PC-3 (cell line): ENCODE measurements at places on chromosomes 4 and X.
A peak's percentile ranks its signal among the peaks of the same experiment; 100 is the strongest.

DNA sequence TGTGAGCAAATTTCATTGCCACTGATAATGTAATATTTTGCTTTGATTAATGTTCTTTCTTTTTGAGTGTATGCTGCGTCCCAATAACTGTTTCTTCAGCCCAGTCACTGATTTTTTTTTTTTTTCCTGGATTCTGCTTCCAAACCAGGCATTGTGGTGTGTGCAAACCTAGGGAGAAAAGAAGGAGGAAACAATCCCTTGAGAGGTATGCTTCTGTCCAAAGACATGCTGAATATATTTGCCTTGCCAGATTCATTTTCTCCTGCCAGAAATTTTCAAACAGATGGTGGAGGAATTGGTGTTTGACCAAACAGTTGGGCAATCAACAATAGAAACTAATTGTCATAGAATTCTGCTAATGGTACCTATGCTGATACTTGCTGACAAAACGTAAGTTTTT lies 753.6 kb downstream of the RPA4 start:
- no peak for DNase-seq

- DNase-seq: no peak
Measured at GRCh38 chr4:31020363-31020762, 300.2 kb downstream of the PCDH7 start.

GRCh38 chrX:31223817-31224216 lies 152.0 kb upstream of the FTHL17 start:
- no peak for DNase-seq

- no peak for DNase-seq
Measured at GRCh38 chr4:151855747-151856146, 94.9 kb upstream of the GATB start.

GRCh38 chr4:95798003-95798402 lies 41.9 kb upstream of the PDHA2 start:
- DNase-seq: no peak

DNA sequence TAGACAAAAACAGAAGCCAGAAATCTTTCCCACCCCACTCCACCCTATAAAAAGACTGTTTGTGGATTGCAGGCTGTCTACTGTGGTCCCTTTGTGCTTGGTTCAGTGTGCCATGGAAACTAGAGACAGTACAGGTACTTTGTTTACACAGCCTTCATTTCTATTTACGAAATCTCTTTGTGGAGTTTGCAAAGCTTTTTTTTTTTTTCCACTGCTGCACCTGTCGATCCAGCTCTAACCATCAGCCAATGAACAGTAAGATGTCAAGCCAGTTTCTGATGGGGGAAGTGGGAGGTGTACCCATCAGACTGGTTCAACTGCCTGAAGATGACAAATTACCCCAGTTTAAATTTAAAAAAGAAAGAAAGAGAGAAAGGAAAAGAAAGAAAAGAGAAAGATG lies 20.2 kb upstream of the LRBA start:
- peak; percentile 77 for DNase-seq

DNA sequence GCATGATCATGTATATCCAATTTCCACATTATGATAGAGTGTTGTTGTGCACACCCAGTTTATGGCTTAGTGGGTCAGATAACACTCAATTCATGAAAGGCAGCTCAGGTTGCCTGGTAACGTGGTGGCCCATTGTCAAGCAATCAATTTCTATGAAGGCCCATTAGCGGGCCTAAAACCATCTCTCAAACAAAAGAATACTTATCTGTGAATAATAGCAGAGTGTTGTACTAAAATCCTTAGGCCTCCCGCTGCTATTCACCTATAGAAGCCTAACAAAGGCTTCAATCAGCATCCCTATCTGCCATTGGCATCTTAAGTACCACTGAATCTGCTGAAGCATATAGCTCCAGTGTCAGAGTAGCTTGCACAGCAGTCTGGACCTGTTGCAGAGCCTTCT lies 849.6 kb upstream of the POU3F4 start:
- DNase-seq: no peak

GRCh38 chr4:138255917-138256597 lies 13.9 kb upstream of the SLC7A11 start:
- DNase-seq: no peak

DNA sequence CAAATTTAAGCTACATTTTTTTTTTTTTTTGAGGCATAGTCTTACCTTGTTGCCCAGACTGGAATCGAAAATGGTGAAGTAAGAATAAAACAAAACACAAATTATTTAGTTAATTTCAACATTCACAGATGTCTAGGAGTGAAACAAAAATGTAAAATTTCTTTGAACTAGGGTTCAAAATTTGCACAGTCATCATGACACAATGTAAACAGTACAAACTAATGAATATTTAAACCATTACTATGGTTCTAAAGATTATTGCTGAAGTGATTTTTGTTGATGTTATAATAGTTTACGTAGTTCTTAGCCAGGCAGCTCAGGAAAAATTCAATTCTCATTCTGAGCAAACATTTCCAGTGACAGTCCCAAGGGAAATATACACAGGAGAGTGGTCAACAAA lies 633.1 kb downstream of the GRXCR1 start:
- DNase-seq: no peak

DNA sequence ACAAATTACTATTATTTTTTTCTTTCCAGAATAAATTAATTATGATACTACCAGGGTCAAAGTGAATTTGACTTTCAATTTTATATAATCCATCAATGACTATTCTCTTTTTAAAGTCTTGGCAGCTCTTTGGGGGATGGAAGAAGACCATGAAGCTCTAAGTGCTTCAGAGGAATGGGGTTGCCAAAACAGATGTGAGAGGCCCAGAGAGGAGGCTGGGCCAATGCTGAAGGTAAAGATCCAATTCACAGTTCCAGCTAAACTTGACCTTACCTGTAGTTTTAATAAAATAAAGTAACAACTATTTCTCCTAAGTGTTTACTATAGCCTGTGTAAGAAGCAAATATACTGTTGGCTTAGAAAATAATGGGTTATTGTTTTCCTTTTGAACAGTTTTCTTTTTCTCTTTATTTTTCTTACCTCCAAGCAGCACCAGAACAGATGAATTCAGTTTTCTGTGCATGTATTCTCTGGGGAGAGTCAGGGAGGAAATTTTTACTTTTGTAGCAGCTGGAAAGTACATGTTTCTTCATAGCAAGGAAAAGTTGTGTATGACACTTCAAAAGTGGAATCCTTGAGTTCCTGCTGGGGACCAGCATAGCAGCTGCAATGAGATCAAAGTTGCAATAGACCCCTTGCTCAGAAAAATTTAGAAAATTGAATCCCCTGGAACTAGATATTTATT lies 104.9 kb downstream of the CEP44 start:
- no peak for DNase-seq

DNA sequence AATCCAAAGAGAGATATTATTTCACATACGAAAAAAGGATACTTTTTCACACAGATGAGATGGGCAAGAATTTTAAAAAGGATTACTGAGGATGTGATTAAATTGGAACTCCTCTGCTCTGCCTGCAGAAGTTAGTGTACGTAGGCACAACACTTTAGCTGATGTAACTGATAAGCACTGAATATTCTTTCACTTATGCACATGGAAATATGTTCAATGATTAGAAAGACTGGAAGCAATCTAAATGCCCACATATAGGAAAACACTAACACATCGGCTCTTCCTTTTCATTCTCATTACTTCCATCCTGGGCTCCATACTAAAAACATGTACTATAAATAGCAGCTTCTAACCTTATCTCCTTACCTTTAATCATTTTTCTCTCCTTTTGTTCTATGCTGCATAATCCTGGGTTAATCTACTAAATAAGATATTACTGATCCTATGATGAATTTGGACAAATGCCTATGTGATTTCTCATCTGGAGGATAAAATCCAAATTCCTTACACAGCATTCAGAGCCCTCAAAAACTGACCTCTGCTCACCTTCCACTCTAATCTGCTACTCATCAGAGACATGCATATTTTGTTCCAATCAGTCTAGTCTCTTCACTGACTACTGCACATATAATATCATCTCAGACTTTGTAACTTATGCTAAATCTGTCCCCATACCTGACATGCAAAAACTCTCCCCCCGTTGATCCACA lies 197.8 kb downstream of the PDGFC start:
- DNase-seq: peak; percentile 63
